GM23338 (cell line): ENCODE measurements at places on chromosomes 12 and 14.

GRCh38 chr14:22524784-22525161 is 64.3 kb downstream of the DAD1 start:
- DNase-seq: no peak

- DNase-seq: peak; percentile 98
Measured at GRCh38 chr14:60091550-60092525, at the start of gene PCNX4. Gene PCNX4, plus strand, starts transcription at chr14:60091923. Its CDS starts 15,716 bp downstream, at chr14:60107639.

DNA sequence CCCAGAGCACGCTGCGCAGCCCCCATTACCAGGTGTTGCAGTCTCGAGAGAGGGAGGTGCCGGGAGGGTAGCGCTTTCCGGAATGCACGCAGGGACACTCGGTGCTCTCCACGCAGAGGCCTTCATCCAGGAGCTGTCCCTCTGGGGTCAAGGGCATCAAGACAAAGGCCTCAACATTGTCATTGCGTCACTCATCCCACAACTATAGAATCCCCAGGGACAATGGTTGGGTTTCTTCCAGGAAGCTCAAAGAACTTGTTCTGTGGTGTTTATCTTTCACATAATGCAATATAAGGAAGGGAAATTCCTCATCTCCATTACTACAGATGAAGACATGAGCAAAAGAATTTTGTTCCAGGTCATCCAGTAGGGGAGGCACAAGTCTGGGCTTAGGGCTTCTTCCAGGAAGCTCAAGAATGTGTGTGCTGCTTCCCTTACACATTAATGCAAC is 52.1 kb downstream of the VWF start:
- no peak for DNase-seq

DNA sequence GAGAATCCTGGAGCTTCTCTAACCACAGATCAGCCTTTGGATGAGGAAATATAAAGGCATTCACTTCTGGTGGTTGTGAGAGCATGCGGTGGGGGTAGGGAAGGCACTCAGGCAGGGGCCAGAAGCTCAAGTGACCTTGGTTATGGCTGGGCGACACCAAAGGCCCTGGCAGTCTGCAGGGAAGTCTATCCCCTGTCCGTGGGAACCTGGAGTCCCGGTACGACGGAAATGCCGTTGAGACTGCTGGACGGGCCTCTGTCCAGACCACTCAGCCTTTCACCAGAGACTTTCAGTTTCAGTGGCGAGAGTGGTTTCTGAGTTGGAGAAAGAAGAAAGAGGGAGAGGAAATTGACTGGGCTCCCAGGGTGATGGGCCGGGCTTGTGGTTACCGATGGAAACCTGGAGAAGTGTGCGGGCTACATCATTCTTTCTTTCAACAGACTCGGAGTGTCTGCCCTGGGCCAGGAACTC is 20.9 kb downstream of the ISCA2 start:
- peak; percentile 37 for DNase-seq

GRCh38 chr12:41869432-41869831 is 275.2 kb downstream of the GXYLT1 start:
- DNase-seq: no peak

GRCh38 chr14:102645746-102646440 is 53.4 kb downstream of the RCOR1 start:
- no peak for DNase-seq

DNA sequence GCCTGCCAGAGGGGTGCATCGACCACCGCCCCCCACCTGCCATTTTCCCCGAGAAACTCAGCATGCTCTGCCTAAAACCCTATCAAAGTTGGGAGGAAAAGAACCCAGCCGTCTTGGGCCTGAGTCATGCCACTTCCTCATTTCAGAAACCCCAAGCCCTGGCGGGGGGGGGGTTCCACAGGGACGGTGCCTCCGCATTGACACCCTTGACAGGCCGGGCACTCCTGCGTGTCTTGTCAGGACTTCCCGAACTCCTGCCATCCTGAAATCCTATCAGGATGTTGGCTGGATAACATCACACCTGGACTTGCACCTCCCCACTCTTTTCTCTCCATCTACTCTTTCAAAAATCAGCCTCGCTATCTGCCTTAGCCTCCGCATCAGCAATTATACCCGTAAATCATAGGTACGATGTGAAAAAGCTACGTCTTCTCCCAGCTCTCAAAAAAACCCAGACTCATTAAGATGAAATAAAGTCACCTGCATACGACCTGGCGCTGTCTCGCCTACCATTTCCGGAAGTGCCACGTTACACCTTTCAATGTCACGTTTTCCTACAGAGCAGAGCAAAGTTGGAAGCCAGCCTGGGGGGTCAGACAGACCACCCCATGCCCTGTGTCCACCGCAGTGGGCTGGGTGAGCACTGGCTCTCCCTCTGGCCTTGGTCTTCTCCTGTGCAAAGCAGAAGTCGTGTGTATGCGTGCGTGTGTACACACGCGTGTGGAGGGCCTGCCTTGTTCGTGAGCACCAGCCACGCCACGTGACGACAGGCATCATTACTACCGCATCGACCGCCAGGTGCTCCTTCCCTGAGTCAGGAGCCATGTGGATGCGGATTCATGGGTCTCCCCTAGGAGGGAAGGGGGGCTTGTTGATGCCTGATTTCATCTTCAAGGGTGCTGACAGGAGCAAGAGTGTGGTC is 96.7 kb downstream of the RFLNA start:
- DNase-seq: no peak

DNA sequence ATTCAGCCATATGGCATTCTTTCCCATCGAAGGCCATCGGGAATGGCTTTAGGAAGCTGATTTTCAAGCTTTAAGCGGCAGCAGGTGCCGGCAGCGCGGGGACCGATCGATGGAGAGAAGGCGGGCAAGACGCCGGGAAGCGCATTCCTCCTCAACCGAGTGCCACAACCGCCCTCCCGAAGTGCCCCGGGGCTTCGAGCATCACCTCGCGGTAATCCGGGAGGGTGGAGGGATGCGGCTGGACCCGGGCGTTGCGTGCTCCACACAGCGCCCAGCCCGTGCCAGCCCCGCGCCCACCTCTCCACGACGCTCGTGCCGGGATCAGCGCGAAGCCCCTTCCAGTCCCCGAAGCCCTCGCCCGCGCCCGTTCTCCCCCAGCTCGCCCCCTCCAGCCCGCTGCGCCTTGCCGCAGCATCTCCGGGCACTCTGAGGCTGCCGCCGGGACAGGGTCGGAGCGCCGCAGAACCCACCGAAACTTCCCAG is 3.2 kb downstream of the USP44 start:
- peak; percentile 68 for DNase-seq
